ENCODE measurements at places on chromosomes 7 and 10.

- DNase-seq = no peak
These were observed 53.5 kb downstream of the EXOC6 start for GRCh38 chr10:92901819-92902251.

DNA sequence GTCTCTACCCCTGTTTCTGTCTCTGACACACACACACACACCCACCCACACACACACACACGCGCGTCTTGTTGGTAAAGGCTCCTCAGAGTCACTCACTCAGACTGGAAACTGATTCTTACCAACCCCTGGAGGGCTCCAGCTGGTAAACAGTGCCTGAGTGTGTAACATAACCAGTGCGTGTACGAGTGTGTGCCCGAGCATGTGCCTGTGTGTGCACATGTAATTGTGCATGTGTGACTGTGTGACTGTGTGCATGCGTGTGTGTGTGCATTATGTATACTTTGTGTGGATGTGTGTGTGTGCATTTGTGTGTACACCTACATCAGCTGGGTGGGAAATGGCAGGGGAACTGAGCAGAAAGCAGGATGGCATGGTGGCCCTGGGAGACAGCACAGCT is 317.1 kb downstream of the WDR37 start:
- peak; percentile 27 for DNase-seq

DNA sequence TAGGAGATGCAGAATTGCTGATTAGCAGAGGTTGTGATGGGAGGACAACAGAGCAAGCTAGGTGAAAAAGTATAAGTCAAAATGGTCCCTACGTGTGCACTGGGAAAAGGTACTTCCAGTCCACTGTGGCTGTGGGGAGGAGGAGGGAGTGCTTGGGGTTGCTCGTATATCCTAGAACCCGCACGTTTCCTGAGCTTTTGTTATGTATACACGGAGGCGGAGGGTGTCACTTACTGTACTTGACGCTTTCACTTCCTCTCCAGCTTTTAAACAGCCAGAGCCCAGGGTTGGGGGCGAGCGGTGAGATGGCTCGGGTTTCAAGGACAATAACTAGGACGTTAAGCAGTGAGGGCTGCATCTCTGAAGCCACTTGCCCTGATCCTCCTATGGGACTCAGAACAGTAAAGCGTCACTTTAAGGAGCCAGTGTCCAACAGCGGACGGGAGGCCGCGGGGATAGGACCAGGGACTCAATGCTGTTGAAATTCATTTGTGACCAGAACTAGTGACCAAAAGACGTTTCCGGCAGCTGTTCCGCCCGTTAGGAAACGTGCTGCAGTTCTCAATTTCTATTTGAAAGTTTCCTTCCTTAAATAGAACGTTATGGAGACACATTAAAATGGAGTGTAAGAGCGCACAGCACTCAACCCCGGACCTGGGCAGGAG is 985 bp upstream of the ETV1 start:
- DNase-seq = peak; percentile 77

- no peak for DNase-seq
These were observed 30.6 kb downstream of the SMNDC1 start for GRCh38 chr10:110274072-110274627.

GRCh38 chr7:47497367-47498096 is 84.4 kb downstream of the TNS3 start:
- DNase-seq = no peak

- no peak for DNase-seq
These were observed 296.4 kb downstream of the DGKB start for GRCh38 chr7:14606101-14606500.
